ENCODE measurements at places on chromosomes 12 and 14.
A peak's percentile ranks its signal among the peaks of the same experiment; 100 is the strongest.

DNA sequence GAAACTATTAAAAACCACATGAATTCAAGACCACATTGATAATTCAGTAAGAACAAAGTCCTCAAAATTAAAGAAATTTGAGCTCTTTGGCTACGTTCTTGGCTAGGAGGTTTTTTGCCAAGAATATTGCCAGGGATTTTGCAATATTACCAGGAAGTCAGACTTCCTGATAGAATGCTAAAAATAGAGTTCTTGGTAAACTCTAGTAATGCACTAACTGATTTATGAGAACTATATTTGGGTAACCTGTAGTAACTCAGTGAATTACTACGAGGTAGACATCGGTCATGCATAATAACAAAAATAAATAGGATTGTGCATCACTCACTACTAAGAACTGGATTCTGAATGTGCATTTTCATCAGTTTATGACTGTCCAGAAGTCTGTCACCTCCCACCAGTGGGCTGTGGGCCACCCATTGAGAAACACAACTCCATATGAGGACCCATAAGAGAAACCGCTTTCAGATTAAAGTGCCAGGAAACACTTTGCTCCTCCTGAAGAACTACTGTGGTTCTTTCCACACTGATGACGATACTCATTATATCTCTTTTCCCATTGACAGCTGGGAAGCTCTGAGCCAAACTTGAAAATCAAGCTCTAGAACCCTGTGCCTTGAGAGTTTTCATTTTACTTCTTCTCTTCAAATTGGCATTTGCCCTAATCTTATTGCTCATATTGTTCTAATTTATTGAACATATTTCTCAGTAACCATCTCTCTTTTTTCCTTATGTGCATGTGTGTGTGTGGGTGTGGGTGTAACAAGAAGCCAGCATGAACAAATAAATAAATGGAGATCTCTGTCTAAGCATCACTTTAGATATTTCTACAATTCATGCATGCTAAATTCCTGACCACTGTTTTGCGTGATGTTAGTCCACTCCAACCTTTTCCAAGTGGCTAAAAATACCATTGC lies 116.6 kb downstream of the BCL11B start:
- DNase-seq = no peak

GRCh38 chr14:36134038-36134437 lies 42.5 kb downstream of the PTCSC3 start:
- no peak for DNase-seq

- no peak for DNase-seq
These were observed 23.0 kb downstream of the ACACB start for GRCh38 chr12:109139360-109139759.

DNA sequence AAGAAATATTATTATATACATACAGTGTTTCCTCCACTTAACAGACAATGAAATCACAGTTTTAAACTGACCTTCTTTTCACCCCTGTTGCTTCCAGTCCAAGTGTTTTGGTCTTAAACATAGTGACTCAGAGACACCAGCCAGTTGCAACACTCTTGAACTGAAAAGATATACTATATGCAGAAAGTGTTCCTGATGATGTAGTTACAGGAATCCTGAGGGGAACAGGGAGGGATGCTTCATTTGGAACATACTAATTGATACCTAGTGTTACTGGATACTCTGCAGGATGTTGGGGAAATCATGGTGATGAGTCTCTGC lies 420.8 kb downstream of the CCDC91 start:
- DNase-seq = peak; percentile 73

DNA sequence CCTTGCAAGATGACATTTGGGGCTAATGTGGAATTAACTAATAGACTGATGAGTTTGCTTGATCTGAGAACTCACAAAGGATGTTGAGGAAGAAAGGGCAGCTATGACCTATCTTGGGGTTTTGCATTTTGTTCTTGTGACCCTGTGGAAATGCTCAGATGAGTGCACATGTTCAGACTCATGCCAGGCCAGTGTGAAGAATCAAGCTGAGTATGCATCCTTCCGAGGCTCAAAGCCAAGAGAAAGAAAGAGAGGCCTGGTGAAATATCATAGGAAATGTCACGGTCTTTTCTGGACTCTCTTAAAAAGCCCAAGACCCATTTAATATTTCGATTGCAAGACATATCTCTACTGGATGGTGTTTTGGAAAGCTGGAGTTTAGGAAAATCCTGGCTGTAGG lies 96.3 kb downstream of the CACNA1C start:
- no peak for DNase-seq

GRCh38 chr12:57940915-57941164 lies 527 bp upstream of the ATP23 start:
- DNase-seq = no peak

DNA sequence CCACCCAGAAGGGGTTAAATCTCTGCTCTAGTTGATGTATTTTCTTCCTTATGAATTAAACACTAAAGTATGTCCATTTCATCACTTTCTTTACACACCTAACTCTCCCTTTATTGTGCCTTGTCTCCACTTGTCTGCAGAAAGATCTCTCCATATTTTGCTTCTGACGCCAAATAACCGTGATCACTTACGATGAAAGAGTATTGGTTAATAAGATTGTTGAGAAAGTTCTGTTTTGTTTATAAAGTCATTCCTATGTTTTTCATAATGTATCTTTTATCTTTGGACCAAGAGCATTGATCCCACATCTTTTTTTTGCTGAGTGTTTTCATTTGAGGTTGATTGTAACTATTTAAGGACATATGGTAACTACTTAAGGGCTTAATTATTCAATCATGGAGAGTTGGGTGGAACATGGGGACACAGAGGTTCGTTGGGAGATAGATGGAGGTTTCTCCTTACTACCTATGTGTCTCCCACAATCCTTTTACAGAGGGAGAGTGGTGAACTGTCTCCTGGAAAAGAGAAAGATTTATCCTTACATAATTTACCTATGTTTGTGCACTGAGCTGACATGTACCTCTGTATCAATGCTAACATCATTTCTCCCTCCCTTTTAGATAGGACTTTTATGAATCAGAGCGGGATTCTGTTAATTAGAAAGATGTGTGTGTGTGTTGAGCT lies 120.7 kb upstream of the SLC38A2 start:
- no peak for DNase-seq

- no peak for DNase-seq
These were observed 79.4 kb upstream of the DCN start for GRCh38 chr12:91261820-91262676.

DNA sequence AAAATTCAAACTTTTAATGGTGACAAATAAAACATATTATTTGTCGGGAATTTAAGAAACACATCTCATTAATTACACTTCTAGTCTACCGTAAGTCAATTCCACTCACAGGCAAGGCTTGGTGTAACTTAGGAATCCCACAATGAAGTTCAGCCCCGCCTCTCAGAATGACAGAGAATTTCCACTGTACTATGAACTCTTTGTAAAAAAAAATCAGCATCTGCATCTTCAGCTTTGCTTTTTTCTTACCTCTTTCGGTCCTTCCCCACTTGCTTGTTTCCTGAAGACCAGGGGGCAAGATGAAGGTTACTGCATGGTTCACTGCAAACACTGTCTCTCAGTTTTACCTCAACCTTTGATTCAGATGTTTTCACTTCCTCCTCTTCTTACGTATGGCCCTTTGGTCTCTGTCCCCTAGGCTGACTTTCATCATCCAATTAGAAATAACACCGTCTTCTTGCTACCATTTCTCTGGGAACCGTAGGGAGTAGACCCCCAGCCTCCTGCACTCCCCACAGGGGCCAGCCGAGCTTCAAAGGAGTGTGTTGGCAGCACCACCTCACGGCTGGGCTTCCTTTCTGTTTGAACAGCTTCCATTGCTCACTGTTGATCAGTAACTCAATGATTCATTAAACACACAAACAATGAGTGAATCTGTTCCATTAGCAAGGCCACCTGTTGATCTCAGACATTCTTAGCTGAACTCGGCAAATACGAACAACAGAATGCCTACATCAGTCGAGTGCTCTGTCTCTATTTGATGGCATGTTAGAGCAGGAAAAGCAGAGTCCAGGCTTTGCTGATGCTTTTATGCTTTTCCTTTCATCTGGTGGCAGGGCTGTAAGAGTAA lies 343.0 kb downstream of the BMP4 start:
- DNase-seq = no peak

GRCh38 chr14:72921396-72921795 lies 4.9 kb upstream of the DCAF4 start:
- no peak for DNase-seq

- DNase-seq = no peak
These were observed 187.4 kb downstream of the EFCAB11 start for GRCh38 chr14:89767131-89767530.

- DNase-seq = no peak
These were observed 228.5 kb downstream of the FOXN3 start for GRCh38 chr14:89188492-89188891.

- DNase-seq = no peak
These were observed 105.4 kb downstream of the TTC8 start for GRCh38 chr14:88929656-88930436.

- no peak for DNase-seq
These were observed 127.0 kb downstream of the SCAF11 start for GRCh38 chr12:45863332-45863731.

- DNase-seq = peak; percentile 10
These were observed 53.9 kb upstream of the PTPRB start for GRCh38 chr12:70691018-70691672.

DNA sequence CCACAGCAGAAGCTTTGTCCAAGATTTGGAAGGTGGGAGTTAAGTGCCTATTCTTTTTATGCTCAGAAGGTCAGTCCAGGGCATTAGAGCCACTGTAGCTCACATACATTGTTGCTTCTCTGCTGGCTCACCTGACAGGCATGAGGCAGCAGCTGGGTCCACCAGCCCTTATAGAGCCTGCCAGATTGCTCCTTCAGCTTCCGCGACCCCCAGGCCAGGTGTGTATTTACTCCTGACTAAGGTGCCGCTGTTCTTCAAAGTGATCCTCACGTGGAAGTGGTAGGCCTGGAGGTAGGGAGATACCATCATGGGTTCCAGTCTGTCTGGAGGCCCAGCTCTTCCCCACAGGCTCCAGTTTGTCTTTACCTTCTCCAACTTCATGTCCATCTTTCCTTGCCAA lies 17.5 kb upstream of the CPM start:
- DNase-seq = no peak

GRCh38 chr12:123126294-123127181 lies 24.4 kb downstream of the PITPNM2 start:
- DNase-seq = peak; percentile 98

DNA sequence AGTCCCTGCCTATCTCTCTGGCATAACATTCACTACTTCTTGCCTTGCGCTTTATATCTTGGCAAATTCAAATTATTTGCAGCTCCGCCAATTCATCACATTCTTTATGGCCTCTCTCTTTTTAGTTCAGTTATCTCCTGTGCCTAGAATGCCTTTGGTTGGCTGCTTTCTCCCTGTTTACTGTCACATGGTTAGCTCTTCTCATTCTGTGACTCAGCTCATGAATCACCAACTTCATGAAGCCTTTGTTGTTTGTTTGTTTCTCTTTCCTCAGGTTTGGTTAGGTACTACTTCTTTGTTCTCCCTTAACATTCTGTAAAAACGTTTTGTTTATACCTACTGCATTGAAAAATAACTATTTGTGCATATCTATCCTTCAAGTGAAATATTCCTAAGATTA lies 376.5 kb upstream of the GARIN6 start:
- DNase-seq = no peak

DNA sequence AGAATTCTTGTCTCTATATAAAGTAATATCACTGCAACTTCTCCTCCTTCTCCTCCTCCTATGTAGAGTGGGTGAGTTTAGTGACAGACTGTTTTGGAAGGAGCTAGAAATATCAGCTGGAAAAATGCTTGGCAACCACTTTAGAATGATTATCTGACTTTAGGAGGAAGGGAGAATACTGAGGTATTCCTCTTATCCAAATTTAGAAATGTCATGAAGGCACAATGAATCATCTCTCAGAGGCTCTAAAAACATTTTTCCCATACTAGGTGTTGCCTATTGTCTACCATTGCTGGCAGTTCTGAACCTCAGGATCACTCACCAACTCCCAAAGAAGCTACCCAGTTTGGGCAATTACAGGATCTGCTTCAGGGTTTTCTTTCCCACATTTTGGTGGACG lies 306.6 kb upstream of the ATP2B1 start:
- no peak for DNase-seq

DNA sequence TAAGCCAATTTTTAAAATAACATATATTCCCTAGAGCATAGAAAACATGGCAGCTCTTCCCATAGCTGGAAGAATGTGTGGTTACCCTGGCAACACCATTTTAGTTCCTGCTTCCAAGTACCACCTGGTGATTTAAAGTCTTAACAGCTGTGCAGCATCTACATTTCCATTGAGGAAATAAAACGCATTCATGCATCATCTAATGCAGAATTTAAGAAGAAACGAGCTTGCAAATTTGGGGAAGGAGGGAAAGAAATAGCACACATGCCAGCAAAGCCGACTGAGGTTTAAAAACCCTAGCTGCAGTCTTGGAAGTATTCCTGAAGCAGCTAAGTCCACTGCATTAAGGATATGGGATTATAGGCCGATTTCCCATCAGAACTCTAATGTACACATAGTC lies 22.8 kb upstream of the SLC38A2 start:
- DNase-seq = no peak

- DNase-seq = no peak
These were observed 11.2 kb upstream of the PLD4 start for GRCh38 chr14:104913435-104913834.

GRCh38 chr14:19754172-19754571 lies 10.8 kb downstream of the OR4Q3 start:
- DNase-seq = no peak

GRCh38 chr12:49888461-49889151 lies 15.1 kb downstream of the FAIM2 start:
- DNase-seq = no peak

DNA sequence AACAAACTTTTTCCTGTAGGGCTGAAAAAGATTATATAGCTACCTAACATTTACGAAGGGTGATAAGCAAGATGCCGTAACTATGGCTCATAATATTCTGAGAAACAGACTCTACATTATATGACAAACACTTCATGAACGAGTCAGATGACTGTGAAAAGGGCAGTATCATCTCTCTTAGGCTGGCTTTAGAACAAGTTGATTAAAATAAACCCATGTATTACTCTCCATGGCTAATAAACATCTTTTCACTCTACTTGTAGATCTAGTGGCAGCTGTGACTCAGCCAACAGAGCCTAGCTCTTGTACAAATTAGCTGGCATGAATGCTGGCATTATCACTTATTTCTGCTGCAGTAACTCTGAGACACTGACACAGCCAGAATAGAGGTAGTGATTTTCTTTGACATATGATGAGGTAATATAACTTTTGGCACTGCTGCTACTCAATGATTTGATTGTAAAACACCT lies 47.1 kb downstream of the SLC2A13 start:
- no peak for DNase-seq

GRCh38 chr12:122457627-122458026 lies 35.2 kb upstream of the CLIP1 start:
- no peak for DNase-seq

- no peak for DNase-seq
These were observed 3.9 kb downstream of the LRCOL1 start for GRCh38 chr12:132606466-132606865.

- DNase-seq = no peak
These were observed 53.5 kb downstream of the NUAK1 start for GRCh38 chr12:106085213-106085612.

DNA sequence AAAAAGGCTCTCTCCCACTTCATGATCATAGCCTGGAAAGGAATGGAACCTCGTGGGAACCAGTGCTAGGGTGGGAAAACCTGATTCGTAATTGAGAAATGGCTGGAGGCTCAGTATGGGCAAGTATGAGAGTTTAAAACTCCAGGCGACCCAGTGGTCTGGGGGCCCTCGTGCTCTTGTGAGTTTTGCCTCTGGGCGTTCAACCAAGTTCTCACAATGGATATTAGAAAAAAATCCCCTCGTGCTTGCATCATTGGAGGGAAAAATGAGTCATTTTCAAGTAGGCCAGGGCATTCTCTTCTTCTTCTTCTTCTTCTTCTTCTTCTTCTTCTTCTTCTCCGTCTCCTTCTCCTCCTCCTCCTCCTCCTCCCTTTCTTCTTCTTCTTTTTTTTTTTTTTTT lies 39.0 kb downstream of the GPR68 start:
- DNase-seq = no peak

All from fibroblast of skin of left quadriceps (primary cell).